ENCODE measurements at places on chromosomes 12 and 14.

- DNase-seq: no peak
These were observed 20.3 kb downstream of the RFC5 start for GRCh38 chr12:118036672-118037411.

DNA sequence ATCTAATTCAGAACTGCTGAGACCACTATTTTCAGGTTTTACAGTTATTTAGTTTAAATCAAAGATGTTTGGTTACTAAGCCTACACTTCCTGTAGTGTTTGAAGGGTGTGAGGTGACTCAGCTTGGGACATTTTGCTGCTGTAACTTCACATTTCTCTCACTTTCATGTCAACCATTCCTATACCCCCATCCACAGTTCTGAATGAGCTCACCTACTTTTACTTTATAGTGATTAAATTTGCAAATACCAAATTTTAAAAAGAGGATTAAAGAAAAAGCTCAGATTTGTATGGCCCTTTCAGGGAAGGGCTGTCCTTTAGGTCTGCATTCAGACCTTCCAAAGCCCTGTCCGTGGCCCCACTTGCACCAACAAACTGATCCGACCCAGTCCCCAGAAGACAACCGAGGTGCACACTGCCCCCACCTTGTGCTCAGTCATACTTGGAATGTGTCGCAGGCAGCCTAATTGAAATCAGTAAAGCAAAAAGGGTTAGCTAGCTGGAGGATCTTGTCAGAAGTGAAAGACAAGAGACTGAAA lies 174.4 kb downstream of the MON2 start:
- DNase-seq: no peak

DNA sequence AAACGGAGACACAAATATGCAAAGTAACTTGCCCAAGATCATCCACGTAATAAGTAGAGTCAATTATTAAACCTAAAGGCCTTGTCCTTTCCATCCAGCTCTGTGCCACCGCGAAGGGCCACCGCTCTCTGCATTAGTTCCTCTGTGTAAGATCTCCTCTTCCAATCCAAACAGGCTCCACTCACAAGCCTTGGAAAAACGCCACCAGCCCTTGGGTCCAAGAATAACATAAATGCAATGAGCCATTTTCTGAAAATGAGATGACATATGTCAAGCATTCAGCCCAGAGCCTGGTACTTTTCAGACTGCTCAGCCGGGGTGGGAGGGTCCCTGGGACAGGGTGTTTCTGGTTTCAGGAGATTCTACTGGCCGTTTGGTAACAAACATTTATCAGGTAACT lies 30.0 kb downstream of the DGLUCY start:
- no peak for DNase-seq

- no peak for DNase-seq
These were observed 87.2 kb upstream of the DIO2 start for GRCh38 chr14:80298491-80299017.

DNA sequence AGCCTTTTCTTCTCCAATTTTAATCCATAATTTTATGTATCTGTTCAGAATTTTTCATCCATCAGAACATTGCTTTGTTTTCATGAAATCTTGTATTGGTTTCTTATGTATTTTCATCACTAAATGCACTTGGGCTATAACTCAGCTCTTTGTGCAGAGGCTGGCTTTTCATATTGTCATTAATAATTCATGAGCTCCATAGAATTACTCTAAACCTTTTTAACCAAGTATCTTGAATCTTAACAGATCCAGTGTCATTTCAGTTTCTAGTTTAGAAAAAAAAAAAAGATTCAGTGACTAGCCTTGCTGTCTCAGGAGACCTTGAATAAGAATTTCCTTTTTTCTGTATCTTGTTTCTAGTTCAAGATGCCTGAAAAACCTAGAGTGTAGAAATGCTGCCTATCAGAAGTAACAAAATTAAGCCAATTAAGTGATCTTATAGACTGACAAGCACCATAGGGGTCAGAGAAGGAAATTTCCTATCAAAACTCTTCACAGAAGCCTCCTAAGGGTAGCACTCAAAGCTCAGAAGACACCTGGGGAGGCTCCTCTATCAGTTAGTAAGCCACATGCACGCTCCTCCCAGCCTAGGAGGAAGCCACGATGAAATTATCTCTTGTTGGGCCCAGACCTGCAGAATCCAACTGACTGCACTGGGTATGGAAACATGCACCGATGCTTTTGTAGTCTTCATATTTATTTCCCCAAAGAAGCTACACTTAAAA lies 163.4 kb downstream of the KICS2 start:
- DNase-seq: no peak

GRCh38 chr14:78567343-78567742 lies 397.2 kb downstream of the NRXN3 start:
- DNase-seq: no peak

GRCh38 chr14:105073720-105074600 lies 8.7 kb upstream of the GPR132 start:
- DNase-seq: no peak

DNA sequence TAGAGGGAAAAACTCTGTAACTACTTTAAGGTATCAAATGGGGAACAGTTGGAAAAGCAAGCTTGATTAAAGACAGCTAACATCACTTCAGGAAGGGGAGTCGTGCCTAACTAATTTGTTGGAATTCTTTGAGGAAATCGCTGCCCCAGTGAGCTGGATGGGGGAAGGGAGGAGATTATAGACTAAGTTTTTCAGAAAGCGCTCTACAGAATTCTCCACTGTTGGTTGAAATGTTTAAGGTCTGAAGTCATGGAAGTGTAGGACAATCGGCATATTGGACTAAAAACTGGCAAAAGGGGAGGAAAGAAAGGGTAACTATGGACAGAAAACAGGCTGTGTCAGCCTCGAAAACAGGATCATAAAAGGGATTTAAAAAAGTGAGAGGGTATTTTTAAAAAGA lies 229.9 kb upstream of the HMGA2 start:
- no peak for DNase-seq

DNA sequence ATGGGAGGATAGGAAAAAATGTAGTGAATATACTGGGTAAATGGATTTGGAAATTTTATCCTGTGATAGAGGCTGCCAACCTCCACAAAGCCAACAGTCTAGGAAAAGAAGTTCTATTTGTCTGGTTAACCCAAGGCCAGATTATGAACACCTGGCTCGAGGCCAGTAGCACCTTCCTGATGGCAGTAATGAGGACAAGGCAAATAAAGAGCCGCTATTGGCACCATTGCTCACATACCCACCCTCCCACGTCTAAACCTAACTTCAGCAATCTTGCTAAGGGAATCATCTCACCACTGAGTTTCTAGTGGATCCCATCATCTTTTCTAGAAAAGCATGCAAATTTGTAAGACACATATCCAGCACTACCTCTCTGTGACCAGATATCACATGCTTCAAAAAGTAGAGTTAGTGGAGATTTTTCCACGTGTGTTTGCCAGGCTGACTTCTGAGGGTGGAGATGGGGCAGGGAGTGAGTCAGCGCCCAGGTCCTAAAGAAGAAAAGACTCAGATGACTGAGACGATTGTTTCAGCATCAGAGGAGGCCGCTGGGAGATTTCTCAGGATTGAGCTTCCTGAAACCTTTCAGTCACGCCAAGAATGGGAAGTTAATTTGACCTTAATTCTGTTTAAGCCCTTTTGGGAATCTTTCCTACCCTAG lies 362.9 kb downstream of the EMP1 start:
- no peak for DNase-seq

All from NCI-H524 treated with DMSO at 0.1 percent for 48 hours (cell line).